Testis (tissue), 5 donors: ENCODE measurements at places on chromosomes 16 and 17.

GRCh38 chr17:44004077-44004760 is at the start of gene NAGS:
TSS of gene NAGS (plus strand) at chr17:44004622. CDS start at chr17:44004664, 42 bp downstream.
- H3K36me3 ChIP-seq = no peaks in the 10 kb centered on the region
- H3K4me3 ChIP-seq = peak within 1 kb of the TSS; percentile 4
- no peaks in the 10 kb centered on the region for H3K27me3 ChIP-seq
- no peak for DNase-seq
- H3K27ac ChIP-seq = no peak within 1 kb of the TSS

DNA sequence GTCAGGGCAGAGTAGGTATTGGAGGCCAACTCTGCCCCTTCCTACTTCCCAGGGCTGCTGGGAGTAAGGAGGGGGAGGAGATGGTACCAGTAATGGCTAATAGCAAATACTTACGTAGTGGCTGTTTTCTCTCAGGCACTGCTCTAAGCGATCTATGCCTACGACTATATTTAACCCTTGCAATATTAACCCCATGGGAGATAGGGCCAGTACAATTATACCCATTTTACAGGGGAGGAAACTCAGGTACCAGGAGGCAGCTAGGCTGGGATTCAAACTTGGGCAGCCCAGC is 50.6 kb downstream of the RMI2 start:
- DNase-seq = no peak
- H3K27me3 ChIP-seq = no peaks in the 10 kb centered on the region
- H3K4me1 ChIP-seq = peaks cover 4% of the 10 kb centered on the region
- no peaks in the 10 kb centered on the region for H3K36me3 ChIP-seq
- H3K4me3 ChIP-seq = no peak overlapping the region

- H3K27me3 ChIP-seq = no peaks in the 10 kb centered on the region
- no peak overlapping the region for H3K4me3 ChIP-seq
- no peaks in the 10 kb centered on the region for H3K36me3 ChIP-seq
- DNase-seq = no peak
These were observed 4.9 kb downstream of the STARD3 start for GRCh38 chr17:39641883-39642282.

DNA sequence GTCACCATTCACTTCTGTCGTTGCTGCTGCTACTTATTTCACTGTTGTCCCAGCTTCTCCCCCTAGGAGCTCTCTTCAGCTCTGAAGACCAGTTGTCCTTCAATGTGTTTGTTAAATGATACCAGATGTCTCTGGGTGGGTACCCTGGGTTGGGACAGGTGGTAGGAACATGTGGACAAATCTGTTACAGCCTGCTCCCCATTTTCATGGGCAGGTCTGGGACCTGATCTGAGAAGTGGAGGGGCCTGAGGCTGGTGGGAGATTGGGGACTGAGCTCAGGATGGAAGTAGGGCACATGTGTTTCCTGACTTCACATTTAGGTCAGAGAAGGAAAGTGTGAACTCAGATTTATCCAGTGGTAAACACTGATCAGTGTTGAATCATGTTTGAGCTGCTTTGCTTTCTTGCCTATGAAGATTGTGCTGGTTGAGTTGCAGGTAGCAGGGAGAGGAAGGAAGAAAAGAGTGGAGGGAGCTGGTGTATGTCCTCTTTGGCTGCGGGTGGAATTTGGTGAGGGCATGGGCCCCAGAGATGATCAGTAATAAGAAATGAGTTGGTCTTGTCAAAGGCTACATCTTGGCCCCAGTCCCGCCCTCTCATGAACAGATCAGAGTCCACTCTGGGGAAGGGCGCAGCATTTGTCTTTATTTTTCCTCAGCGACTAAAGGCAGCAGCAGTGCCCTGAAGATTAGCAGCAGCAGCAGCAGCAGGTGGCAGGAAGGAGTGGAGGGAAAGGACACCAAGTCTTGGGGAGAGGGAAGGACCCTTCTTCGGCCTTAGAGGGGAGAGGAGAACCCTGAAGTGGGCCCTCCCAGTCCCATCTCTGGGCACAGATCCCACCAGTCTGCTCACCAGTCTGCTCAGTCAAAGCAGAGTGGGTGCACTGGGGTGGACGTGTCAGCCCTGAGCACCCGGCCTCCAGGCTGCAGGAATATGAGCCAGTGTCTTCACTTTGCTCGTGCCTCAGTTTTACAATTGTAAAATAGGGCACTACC is 6.1 kb upstream of the EFTUD2 start:
- no peaks in the 10 kb centered on the region for H3K27me3 ChIP-seq
- H3K4me1 ChIP-seq = no peaks in the 10 kb centered on the region
- no peaks in the 10 kb centered on the region for H3K36me3 ChIP-seq

GRCh38 chr16:87114832-87115231 is 202.4 kb downstream of the C16orf95 start:
- no peaks in the 10 kb centered on the region for H3K27me3 ChIP-seq
- H3K4me1 ChIP-seq = no peaks in the 10 kb centered on the region
- no peak overlapping the region for H3K4me3 ChIP-seq
- peak; percentile 45 for DNase-seq

- no peaks in the 10 kb centered on the region for H3K36me3 ChIP-seq
- peak; percentile 57 for DNase-seq
- H3K27me3 ChIP-seq = no peaks in the 10 kb centered on the region
- peak overlapping the region; percentile 66 for H3K27ac ChIP-seq
- peak overlapping the region; percentile 52 for H3K4me3 ChIP-seq
These were observed 684 bp upstream of the SPIRE2 start for GRCh38 chr16:89827383-89828198.

- no peaks in the 10 kb centered on the region for H3K36me3 ChIP-seq
- no peaks in the 10 kb centered on the region for H3K27me3 ChIP-seq
- no peak overlapping the region for H3K4me3 ChIP-seq
- no peaks in the 10 kb centered on the region for H3K4me1 ChIP-seq
These were observed 124.2 kb upstream of the N4BP1 start for GRCh38 chr16:48734220-48734619.

GRCh38 chr16:81493755-81494433 is 49.3 kb downstream of the CMIP start:
- no peak overlapping the region for H3K27ac ChIP-seq
- H3K27me3 ChIP-seq = no peaks in the 10 kb centered on the region
- no peak overlapping the region for H3K4me3 ChIP-seq

DNA sequence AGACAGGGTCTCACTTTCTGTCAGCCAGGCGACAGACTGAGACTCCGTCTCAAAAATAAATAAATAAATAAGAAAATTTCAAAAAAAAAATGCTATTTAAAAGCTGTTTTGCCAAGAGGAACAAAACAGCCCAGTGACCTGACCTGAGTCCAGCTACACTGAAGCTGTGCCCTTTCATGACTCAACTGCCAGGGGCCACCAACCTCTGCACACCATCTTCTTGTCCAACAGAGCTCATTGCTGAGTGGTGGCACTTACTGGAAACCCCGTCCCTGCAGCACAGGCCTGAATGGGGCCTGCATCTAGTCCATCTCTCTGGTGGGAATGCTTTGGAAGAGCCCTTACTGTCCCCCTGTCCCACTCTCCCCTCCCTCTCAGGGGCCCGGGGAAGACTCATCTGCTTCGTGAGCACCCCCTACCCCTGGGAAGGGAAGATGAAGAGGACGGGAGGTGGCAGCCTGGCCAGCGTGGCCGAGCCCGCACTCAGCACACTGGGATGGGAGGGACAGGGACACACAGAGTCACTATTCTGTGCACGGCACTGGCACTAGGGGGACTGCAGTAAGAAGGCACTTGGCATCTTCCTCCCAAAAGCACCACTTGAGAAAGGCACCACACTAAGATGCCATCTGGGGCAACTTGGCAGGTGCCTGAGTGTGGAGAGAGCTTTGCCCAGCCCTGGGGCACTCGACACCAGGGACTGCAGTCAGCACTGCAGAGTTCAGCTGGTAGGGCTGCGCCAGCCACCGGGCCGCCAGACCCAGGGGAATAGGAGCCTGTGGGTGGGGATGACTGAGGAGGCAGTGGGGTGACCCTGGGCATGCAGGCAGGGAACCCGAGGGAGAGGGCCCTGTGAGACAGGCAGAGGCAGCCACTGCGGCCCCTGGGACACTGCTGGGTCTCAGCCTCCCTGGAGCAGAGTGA is 13.5 kb downstream of the FBXO31 start:
- H3K27me3 ChIP-seq = no peaks in the 10 kb centered on the region
- DNase-seq = no peak
- H3K4me1 ChIP-seq = peaks cover 3% of the 10 kb centered on the region
- H3K27ac ChIP-seq = no peak overlapping the region
- no peaks in the 10 kb centered on the region for H3K36me3 ChIP-seq
- no peak overlapping the region for H3K4me3 ChIP-seq

- no peaks in the 10 kb centered on the region for H3K36me3 ChIP-seq
- H3K27ac ChIP-seq = no peak overlapping the region
- H3K4me3 ChIP-seq = no peak overlapping the region
- H3K4me1 ChIP-seq = peaks cover 9% of the 10 kb centered on the region
- DNase-seq = no peak
These were observed 1.8 kb downstream of the KRT31 start for GRCh38 chr17:41395611-41396010.

GRCh38 chr16:83211711-83212110 is 584.9 kb downstream of the CDH13 start:
- no peak overlapping the region for H3K27ac ChIP-seq
- no peaks in the 10 kb centered on the region for H3K36me3 ChIP-seq
- H3K4me3 ChIP-seq = no peak overlapping the region
- H3K27me3 ChIP-seq = no peaks in the 10 kb centered on the region

- H3K4me3 ChIP-seq = no peak overlapping the region
- H3K36me3 ChIP-seq = no peaks in the 10 kb centered on the region
- no peaks in the 10 kb centered on the region for H3K27me3 ChIP-seq
- DNase-seq = no peak
These were observed 2.4 kb downstream of the SPN start for GRCh38 chr16:29665294-29666077.

DNA sequence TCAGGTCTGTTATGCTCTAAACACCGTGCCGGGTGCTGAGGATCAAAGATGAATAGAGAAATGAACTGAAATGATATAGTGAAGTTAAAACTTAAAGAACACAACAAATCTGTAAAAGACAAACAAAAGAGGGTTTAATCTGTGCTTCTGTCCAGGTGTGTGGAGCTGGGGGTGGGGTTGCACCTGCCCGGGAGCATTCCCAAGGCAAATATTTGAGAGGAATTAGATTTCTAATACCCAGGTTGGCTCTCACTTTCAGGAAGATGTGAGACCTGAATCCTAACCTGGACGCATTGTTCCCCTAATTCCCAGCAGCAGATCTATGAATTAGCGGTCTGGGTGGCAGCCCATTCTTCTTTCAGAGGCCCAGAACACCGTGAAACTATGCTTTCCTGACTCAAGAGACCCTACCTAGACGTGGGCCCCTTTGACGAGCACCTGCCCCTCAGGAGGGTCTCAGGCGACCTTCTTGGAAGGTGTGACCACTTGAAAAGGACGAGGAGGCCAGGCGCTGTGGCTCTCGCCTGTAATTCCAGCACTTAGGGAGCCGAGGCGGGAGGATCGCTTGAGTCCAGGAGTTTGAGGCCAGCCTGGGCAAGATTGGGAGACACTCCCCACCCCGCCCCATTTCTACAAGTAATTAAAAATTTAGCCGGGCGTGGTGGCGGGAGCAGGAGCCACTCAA is 677 bp upstream of the RANGRF start:
- DNase-seq = no peak
- no peaks in the 10 kb centered on the region for H3K36me3 ChIP-seq
- H3K4me1 ChIP-seq = peaks cover 7% of the 10 kb centered on the region
- peak overlapping the region; percentile 81 for H3K4me3 ChIP-seq
- H3K27ac ChIP-seq = peak overlapping the region; percentile 93
- no peaks in the 10 kb centered on the region for H3K27me3 ChIP-seq

GRCh38 chr17:6303664-6304063 is 131.3 kb downstream of the AIPL1 start:
- DNase-seq = no peak
- H3K27me3 ChIP-seq = no peaks in the 10 kb centered on the region
- H3K4me3 ChIP-seq = no peak overlapping the region
- no peaks in the 10 kb centered on the region for H3K4me1 ChIP-seq

DNA sequence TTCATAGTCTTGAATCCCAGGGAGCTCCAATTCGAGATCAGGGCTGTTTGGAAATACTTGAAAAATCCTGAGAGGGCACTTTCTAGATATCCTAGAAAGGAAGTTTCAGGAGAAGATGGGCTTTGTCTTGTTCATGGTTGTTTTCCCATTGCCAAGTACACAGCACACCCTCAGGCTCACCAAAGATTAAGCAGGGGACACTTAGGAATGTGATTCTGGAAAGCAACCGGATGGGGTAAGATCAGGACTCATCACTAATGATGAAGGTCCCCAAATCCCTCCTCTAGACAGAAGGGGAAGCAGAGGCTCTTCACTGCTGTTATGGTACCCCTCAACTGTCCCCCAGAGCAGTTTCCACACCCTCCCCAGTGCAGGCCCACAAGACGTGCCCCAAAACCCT is 40.7 kb downstream of the VAC14 start:
- H3K4me1 ChIP-seq = no peaks in the 10 kb centered on the region
- no peaks in the 10 kb centered on the region for H3K36me3 ChIP-seq
- no peak overlapping the region for H3K27ac ChIP-seq
- H3K27me3 ChIP-seq = no peaks in the 10 kb centered on the region

GRCh38 chr17:36151891-36152638 is 24.4 kb downstream of the TBC1D3B start:
- no peaks in the 10 kb centered on the region for H3K36me3 ChIP-seq
- H3K4me1 ChIP-seq = peaks cover 4% of the 10 kb centered on the region
- no peak overlapping the region for H3K4me3 ChIP-seq
- H3K27me3 ChIP-seq = no peaks in the 10 kb centered on the region
- no peak overlapping the region for H3K27ac ChIP-seq

DNA sequence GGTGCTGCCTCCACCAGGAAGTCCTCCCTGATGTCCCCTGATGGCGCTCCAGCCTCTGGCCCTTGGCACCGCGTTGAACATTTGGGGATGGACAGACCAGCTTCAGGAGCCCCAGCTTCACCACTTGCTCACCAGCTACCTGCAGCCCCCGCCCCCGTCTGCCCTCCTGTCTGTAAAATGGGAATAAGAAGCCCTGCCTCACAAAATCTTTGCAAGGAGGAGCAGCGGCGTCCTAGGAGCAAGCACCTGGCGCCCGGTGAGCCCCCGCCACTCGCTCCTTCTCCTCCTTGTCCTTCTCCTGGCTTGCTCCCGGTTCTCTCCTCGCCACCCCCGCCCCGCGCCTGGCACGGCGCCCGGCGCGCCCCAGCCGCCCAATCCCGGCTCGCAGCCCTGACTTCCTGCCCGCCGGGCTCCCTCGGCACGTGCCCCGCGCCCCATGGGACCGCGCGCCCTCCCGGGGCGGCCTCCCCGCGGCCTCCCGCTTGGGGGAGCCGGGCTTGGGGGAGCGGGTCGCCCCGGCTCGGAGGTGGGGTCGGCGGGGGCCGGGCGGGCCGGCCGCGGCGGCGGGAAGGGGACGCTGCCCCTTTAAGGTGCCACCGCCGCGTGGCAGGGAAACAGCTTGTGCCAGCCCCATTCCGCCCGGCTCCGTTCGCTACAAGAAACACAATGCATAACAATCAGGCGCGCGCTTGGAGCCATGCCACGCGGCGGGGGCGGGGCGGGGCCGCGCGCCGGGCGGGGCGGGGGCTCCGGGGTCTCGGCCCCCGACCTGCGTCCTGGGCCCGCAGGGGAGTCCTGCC is 9.1 kb upstream of the PPP1R1B start:
- H3K27ac ChIP-seq = no peak overlapping the region
- peak; percentile 83 for DNase-seq
- no peaks in the 10 kb centered on the region for H3K27me3 ChIP-seq
- no peaks in the 10 kb centered on the region for H3K36me3 ChIP-seq
- H3K4me1 ChIP-seq = no peaks in the 10 kb centered on the region

GRCh38 chr16:65054457-65054856 is 67.4 kb downstream of the CDH11 start:
- H3K4me3 ChIP-seq = no peak overlapping the region
- H3K36me3 ChIP-seq = no peaks in the 10 kb centered on the region
- H3K27ac ChIP-seq = no peak overlapping the region
